ENCODE measurements at places on chromosomes 12 and 14.

- peak; percentile 50 for DNase-seq
Observed at GRCh38 chr12:49059299-49060171, 1.1 kb downstream of the KMT2D start.

DNA sequence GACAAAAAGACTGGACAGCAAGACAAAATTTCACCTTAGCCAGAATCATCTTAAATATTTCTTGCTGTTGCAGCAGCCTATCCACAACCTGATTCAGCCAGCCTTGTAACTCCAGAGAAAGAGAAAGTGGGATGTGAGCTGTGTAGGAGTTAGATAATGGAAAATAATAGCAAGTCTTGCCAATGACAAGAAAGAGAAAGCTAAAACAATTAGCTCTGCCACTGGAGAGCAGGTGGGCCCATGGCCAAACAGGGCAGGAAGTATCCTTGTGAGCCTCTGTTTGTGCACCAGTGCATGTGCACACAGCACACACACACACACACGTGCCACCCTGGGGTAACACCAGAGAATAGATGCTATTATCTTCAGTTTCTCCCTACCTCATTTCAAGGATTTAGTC lies 106.0 kb upstream of the CCDC196 start:
- no peak for DNase-seq

GRCh38 chr12:6341417-6342139 lies at the start of gene TNFRSF1A:
TSS of gene TNFRSF1A (minus strand) at chr12:6342076. CDS start at chr12:6341814, 262 bp downstream.
- peak; percentile 73 for DNase-seq

GRCh38 chr14:65106316-65106715 lies 4.0 kb upstream of the MAX start:
- no peak for DNase-seq

DNA sequence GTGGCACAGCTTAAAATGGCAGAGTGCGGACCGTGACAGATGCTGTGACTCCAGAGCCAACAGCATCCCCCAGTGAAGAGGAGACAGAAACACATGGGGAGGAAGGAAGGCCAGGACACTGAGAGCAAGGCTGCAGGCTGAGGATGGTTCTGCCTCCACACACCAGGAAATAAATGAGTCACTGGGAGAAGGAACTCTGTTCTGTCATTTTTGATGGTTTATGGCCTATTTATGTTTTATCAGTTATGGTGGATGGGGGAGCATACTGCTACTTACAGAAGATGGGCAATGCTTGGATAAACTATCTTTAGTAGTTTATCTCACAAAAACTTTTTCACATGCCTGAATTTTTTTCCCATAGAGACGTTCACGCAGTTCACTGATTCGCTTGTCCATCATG lies 33.8 kb downstream of the ZFYVE21 start:
- DNase-seq = no peak

- DNase-seq = no peak
Observed at GRCh38 chr12:56307221-56307965, 7.3 kb upstream of the CS start.

GRCh38 chr14:54188064-54188666 lies 208.6 kb upstream of the CDKN3 start:
- no peak for DNase-seq

DNA sequence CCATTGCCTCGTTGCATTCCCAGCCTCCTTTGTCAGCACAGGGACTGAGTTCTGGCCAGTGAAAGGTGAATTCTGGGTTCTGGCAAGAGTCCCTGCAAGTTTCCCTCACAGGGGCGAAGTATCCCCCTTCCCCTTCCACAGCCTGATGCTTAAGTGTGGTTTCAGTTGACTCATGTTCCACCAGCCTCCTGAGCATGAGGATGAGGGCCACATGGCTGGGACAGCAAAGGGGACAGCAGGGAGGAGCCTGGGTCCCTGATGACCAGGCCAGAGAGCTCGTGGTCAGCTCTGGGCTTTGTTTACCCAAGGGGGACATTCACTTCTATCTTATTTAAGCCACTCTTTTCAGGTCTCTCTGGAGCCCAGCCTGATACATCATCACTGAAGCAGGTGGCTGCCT lies 36.5 kb downstream of the CACNA2D4 start:
- no peak for DNase-seq

DNA sequence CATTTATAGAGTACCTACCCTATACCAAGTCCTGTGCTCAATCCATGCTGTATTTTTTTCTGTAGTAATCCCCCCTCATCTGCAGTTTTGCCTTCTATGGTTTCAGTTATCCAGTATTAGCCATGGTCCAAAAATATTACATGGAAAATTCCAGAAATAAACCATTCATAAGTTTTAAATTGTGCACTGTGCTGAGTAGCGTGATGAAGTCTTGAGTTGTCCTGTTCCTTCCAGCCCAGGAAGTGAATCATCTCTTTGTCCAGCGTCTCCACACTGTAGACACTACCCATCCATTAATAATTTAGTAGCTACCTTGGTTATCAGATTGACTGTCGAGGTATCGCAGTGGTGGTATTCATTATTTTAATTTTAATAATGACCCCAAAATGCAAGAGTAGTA lies 54.2 kb downstream of the SUDS3 start:
- no peak for DNase-seq

GRCh38 chr14:99324291-99324690 lies 52.3 kb upstream of the BCL11B start:
- DNase-seq = no peak

- no peak for DNase-seq
Observed at GRCh38 chr14:68924186-68925158, 54.6 kb downstream of the ACTN1 start.

DNA sequence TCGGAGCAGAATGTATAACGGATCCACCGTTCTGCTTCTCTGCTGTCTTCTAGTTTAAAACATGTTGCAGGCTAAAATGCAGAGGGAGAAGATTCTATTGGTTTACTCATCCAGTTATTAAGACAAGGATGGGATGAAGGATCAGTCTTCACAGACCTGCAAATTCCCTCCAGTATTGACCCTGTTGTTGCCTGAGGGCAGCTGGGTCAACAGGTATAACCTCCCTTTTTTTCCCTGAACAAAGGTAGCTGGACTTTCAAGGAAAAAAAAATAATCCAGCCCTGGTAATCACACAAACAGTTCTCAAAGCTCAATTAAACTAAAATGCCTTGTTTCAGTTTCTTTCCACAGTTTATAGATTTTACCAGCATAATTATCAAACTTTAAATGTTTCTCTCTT lies 480.6 kb downstream of the ZFP36L1 start:
- no peak for DNase-seq

GRCh38 chr12:108360487-108360886 lies 21.4 kb upstream of the CMKLR1 start:
- DNase-seq = no peak

DNA sequence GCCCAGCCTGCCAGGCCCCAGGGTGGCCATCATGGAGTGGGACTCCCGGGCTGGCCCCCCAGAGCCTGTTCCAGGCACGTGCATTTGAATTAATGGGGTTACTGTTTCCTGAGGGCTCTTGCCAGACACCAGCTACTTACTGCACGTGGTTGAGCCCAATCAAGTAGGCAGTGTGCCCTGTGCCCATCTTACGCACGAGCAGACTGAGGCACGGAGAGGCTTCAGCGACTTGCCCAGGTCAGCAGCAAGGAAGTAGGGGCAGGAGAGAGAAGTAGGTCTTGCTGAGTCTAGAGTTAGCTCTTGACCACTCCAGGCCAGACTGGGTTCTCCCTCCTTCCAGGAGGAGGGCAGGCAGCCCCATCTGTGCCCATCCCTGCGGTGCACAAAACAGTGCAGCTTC lies 67.7 kb downstream of the DIO3 start:
- DNase-seq = no peak

DNA sequence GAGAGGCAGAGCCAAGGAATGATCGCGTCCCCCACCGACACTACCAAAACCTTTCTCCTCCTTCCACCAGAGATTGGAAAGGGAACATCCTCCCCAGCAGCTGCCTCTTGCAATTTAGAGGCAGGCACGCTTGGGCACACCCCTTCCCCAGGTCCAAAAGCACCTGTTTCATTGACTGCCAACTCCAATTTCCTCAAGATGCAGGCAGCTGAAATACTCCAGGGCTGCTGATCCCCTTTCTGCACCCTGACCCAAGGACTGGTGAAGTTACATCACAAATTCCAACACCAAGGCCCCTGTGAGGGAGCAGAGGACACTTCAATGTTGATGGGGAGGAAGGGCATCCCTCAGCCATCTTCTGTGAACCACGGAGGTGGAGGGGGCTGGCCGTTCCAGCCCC lies 33.8 kb downstream of the BCL11B start:
- DNase-seq = no peak

All from mucosa of descending colon (tissue), 3 donors.